ENCODE measurements at places on chromosomes 4 and X.

DNA sequence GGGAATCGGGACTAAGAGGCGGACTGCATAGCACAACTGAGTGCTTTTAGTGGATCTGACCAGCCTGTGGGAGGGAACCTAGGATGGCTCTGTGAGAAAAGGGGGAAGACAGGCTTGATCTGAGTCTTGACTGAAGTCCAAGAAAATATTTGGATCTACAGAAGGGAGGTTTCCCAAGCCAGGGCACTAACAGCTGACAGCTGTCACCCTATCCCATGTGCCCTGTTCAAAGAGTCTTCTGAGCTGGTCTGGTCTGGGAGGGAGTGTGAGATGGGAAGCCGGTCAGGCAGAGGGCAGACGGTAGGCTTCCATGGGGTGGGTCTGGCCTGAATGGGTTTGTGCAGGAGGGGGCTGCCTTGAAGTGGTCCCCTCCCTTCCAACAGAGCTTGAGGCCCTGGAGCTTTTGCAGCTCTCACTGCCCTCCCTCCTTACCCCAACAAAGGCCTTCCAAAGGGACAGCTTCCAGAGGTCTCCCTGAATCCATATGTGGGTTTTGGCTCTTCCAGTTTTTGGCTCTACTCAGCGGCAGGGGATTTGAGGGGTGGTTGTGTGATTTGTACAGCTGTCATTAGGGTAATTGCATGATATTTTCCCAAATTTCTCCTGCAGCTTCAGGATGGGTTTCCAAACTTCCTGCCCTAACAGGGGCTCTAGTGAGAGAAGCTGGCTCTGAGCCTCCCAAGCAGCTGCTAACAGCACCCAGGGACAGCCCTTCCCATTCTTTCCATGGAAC is 643.7 kb downstream of the BCOR start:
- no peak for DNase-seq

GRCh38 chr4:20682853-20683252 is 17.4 kb upstream of the PACRGL start:
- DNase-seq: no peak

- DNase-seq: no peak
Measured at GRCh38 chrX:12153317-12153716, 15.0 kb downstream of the FRMPD4 start.

- no peak for DNase-seq
Measured at GRCh38 chr4:141473952-141474351, 162.4 kb upstream of the IL15 start.

GRCh38 chr4:95355021-95355420 is 193.8 kb downstream of the UNC5C start:
- no peak for DNase-seq

GRCh38 chrX:41118156-41118555 is 32.9 kb downstream of the USP9X start:
- no peak for DNase-seq

- no peak for DNase-seq
Measured at GRCh38 chrX:38260231-38260630, 39.6 kb upstream of the SRPX start.

GRCh38 chr4:53905941-53906377 is 158.4 kb downstream of the CHIC2 start:
- no peak for DNase-seq

DNA sequence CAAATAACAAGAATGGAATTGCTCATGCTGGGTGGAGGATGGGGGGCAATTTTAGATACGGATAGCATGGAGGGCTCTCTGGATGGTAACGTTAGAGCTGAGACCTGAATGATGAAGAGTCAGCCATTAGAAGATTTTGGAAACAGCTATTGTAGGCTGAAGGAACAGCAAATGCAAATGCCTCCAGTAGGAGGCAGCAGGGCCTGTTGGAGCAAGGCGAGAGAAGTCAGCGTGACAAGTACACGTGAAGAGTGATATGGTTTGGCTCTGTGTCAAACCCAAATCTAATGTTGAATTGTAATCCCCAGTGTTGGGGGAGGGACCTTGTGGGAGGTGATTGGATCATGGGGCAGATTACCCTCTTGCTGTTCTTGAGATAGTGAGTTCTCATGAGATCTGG is 59.3 kb upstream of the SOD3 start:
- no peak for DNase-seq

DNA sequence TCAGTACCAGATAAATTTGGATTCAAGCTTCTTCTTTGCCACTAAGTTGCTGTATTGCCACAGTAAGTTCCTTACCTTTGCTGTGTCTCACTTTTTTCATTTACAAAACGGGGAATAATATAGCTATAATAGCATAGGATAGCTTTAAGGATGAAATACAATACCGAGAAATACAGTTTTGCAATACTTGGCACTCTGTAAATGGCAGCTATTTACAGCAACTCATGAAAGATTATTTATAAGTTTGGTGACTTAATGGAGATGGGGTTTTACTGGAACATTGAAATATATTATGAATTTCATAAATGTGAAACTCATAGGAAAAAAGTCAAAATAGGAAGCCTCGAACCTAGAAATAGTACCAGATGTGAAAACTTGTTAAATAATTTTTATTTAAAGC is 27.6 kb downstream of the ANXA10 start:
- no peak for DNase-seq

- DNase-seq: no peak
Measured at GRCh38 chr4:107631560-107631959, 88.5 kb downstream of the PAPSS1 start.

DNA sequence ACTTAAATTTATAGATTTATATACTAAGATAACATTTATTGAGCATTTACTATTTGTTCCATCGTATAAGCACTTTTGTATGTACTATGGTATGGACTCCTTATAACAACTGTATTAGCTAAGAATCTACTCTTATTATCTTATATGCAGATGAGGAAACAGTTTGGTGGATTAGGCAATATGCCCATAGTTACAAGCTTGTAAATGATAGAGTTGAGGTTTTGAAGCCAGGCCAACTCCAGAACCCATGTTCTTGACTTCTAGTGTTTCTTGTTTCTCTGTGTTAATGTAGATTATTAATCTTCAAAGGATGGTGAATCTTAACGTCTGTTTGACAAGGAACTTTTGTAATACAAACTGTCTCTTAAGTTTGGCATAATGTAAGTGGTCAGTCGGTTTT is 71.3 kb downstream of the STIM2 start:
- no peak for DNase-seq

DNA sequence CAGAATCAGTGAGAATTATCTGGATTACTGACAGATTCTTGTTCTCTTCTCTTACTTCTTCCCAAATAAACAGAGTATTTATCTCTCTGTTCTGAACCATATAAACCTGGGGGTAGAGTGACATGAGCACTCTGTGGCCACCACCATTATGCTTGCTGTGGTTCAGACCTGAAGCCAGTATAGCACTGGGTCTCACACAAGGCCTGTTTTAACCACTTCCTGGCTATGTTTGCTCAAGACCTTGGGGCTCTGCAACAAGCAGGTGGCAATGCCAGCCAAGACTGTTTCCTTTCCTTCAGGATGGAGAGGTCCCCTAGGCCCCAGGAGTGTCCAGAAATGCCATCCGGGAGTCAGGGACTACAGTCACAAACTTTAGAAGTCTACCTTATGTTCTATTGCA is 21.7 kb upstream of the HEPH start:
- no peak for DNase-seq

GRCh38 chrX:132631579-132632232 is 142.9 kb upstream of the MBNL3 start:
- peak; percentile 21 for DNase-seq

DNA sequence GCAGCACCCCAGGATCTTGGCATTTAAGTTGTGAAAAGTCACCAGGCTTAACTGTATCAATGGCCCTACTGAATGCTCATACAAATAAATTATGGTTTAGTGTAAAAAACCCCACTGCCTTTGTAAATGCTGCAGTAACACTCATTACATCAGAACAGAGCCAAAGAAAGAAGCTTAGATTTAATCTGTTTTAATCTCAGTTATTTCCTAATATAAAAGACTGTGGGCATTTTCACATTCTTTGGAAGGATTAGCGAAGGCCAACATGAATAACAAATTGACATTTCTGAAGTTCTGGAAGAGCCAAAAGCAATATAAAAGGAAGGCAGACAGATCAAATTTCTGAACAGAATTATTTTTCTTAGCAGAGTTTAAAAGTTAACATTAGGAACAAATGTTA is 140.0 kb upstream of the HCCS start:
- no peak for DNase-seq

DNA sequence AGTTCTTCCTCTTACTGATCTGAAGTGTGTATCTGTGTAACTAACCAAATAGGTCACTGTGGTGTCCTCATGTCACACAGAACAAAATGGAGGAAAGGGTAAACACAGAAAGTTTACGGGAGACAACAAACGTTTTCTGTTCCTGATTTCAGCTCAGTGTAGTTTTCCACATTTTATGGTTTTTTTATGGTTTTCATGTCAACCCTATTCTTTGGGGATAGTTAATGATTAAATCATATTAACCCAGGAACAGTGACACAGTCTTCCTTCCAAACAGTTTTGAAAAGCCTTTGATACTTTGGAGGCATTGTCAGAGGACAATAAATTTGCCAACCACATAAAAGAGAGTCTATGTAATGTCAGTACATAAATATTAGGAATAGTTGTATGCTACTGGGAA is 4.2 kb downstream of the LNX1 start:
- no peak for DNase-seq

DNA sequence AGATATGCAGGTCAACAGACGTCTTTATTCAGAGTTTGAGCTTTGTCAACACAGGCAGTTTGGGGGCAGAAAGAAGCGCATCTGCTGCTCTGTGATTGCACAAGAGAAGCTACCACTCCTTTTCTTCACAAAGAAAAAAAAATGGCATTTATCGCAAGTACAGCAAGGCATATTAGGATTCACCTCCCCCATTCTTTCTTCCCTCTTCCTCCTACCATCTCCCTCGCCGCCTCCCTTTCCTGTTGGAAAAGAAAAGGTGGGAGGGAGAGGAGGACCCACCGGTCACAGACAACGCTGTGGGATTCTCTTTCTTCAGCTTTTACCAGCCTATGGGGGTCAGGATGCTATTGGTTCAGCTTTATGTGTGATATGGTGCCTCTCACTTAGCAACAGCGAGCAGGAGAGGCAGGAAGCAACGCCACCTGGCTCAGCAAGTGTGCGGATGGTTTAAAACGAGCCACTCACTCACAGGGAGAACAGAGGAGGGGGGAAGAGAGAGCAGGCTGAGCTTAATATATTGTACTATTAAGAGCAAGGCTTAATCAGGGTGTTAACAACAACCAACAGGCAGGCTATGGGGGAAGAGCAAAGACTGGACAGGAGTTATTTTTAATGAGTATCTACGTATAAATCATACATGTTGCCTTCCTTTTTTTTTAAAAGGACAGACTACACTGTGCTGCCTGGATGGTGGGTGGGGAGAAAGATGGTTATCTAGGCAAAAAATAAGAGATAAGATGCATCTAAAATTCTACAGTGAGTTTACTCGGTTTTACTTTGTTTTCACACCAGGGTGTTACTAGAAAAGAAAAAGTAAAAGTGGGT is 104.7 kb downstream of the MAML3 start:
- peak; percentile 81 for DNase-seq

DNA sequence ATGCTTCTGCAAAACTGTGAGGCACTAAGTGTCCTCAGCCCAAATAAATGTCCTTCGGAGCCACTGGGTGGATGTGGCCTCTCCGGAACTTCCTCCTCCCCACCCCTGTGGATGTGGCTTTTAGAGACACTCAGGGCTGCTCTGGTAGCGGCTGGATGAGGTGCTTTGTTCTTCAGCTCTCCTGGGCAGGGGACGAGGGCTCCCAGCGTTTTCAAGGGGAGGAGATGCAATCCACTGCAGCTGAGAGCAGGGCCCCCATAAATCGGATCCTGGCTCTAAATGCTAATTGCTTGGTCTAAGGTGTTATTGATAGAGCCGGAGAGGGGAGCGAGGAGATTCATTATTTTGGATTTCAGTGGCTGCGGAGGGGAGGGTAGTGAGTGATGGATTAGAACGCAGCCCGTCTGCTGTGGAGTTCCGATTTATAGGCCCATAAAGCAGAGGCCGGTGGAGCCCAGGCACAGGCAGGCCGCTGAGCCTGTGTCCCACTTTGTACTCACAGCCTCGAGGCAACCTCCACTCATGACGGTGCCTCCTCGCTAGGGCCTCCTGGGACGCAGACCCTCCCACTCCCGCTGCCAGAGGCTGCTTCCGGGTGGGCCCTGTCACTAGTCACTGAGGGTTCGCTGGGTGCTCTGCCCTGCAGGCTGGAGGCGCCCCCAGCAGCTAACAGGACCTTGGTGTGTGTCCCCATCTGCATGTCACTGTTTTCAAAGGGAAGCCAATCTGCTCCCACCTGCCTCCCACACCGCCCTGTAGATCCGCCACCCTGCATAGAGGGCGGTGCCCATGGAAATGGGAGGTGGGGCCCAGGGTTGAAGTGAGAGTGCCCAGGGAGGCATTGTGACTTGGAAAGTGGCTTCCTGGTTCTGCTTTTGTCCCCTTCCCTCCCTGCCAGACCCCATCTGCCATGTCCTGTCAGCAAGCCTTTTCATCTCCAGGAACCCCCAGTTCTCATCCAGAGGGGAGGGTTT is 135.4 kb upstream of the PSAPL1 start:
- no peak for DNase-seq

- DNase-seq: no peak
Measured at GRCh38 chr4:38489924-38490639, 173.9 kb upstream of the KLF3 start.

DNA sequence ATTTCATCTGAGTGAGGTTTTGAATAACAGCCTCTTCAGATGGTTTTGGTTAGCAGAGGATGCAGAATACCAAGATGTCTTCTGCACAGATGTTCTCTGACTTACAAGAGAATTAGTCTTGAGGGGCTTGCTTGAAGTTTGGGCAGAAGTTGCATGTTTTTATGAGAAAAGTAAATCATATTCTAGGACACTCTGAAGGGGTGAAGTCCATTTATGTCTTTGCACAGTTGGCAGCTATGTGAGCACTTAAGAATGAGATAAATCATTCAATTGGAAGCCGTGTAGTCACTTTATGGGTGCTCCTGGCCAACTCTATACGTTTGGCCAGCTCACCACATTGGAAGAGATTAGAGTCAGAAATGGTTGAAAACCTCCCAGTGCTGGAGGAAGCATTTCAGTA is 252.7 kb upstream of the KCNIP4 start:
- no peak for DNase-seq

GRCh38 chrX:73850124-73851013 is 287.4 kb downstream of the CHIC1 start:
- DNase-seq: peak; percentile 0

GRCh38 chr4:113699772-113700171 is 61.8 kb downstream of the CAMK2D start:
- DNase-seq: no peak

DNA sequence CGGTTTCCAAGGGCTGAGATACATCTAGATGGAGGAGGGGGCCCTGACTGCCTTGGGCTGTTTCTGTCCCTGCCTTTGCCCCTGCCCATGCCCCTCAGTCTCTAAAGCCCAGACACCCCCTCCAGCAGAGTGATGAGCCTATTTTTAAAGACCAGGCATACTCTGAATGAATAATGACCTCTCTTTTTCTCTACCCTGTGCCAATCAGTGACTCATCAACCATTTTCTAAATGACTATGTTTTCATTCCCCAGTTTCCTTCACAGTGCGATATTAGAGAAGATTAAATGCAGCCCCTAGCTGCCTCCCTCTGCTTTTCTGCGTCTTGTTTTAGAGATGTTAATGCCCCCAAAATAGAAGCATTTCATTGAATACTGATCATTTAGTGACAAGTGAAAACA is 15.5 kb upstream of the NHS start:
- no peak for DNase-seq

- no peak for DNase-seq
Measured at GRCh38 chr4:41287005-41287404, 30.3 kb downstream of the UCHL1 start.

- no peak for DNase-seq
Measured at GRCh38 chrX:138519296-138519695, 192.2 kb downstream of the FGF13 start.

GRCh38 chrX:77975755-77976154 is 6.3 kb upstream of the PGAM4 start:
- no peak for DNase-seq

GRCh38 chr4:47391256-47391655 is 72.2 kb downstream of the COMMD8 start:
- DNase-seq: no peak
